Mesendoderm (in vitro differentiated cells): ENCODE measurements at places on chromosomes 12 and 14.

GRCh38 chr12:46915836-46916235 is 90.0 kb upstream of the SLC38A4 start:
- no peak for DNase-seq

GRCh38 chr12:46354111-46354801 is 18.3 kb downstream of the SLC38A2 start:
- DNase-seq, result no peak

DNA sequence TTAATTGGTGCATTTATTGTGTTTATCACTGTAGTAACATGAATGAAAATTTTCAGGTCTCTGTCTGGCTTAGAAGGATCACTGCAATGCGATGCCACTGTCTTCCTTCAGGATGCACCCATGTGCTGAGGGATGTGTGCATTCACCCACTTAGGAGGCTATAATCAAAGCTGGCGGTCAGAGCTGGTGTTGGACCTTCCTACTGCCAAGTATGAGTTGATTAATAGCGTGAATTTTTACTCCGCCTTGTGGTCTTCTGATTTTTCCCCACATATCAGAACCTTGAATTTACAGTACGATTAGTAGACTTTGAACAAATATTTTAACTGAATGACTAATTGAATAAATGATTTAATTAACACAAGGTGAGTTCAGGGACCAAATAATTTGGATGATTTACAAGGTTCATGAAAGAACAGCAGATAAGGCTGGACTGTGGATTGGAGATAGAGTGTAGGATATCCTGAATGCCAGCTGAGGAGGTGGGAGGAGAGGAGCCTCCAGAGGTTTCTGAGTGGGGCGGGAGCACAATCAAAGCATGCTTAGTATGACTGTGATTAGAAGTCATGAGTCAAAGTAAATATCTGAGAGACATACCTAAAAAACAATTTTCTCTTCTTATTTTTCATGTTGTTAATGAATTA is 50.1 kb downstream of the RERG start:
- DNase-seq, result peak; percentile 11

DNA sequence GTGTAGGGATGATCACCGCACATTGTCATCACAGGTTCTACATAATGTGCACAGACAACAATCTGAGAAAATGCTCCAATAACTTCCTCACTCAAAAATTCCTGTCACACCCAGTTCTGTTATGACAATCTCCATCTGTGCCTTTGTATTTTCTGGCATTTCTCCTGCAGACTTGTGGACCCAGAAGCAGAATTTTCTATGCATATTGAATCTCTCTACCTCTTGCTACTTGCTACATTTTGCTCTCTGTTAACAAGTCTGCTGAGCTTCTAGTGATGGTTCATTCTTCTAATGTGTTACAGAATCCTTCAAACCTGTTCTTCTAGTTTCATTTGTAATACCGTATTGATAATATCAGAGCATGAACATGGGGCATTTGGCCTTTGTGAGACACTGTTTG is 127.8 kb upstream of the PTPRQ start:
- DNase-seq, result no peak

DNA sequence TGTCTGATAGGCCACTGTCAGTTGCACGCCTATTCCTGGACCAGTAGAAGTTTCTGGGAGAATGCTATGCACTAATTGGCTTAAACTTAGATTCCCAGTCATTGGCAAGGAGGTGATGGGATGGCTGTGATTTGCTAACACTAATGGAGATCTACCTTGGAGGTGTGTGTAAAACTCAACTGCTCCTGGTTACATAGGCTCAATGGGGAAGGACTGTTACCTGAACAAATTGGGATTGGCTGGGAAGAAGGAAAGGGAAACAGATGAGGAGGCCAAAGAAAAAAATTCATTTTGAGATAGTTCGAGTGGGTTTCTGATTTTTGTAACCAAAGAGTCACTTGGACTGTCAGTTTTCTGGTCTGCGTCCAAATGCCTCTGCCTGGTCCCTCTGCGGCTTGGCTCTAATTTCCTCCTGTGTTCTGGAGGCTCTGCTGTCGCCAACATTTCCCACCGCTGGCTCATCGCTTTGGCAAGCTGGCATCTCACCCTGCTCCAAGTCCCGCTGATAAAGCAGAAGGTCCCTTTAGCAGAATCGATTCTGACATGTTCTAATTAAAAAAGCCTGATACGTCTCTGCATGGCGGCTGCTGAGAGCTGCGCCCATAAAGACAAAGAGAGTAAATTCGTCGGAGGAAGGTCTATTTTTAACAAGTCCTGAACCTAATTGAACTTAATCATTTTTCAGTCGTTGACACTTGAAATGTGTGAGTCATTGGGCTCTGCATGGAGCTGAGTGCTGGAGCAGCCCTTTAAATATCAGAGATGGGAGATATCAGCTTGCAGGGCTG is 2.0 kb upstream of the CCDC63 start:
- no peak for DNase-seq
